Naive thymus-derived CD8-positive, alpha-beta T cell (primary cell): ENCODE measurements at places on chromosomes 2 and 18. TPM values are rescaled to one million over a fixed set of nuclear protein-coding genes. Genes with fewer than 3 reads are reported as not detected.

DNA sequence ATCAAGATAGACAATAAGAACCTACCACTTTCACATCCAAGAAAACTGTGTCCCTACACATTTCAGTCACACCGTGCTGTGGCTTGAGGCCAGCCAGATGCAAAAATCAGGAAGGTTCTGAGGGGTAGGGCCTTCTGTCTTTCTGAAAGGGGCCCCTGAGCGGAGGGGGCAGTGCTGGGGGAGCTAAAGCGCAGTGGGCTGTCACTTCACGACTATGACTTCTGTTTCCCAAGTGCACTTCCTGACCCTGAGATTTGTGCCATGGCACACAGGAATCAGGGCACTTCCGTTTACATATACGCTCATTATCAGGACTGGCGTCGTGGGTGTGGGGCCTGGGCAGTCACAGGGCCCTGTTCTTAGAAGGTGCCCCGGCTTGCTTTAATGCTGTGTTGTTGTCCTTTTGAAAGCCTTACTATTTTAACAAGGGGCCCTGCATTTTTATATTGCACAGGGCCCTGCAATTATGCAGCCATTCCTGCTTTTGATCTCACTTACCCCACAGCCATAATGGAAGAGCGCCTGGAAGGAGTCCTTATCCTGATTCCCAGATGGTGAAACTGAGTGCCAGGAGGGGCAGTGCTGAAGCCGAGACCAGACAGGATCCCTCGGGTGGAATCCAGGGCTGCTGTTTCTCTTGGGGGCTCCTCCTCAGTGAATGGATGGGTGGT is 620 bp downstream of the NGEF start:
- no peak overlapping the region for H3K27ac ChIP-seq
- DNase-seq = no peak
- H3K4me3 ChIP-seq = no peak overlapping the region

DNA sequence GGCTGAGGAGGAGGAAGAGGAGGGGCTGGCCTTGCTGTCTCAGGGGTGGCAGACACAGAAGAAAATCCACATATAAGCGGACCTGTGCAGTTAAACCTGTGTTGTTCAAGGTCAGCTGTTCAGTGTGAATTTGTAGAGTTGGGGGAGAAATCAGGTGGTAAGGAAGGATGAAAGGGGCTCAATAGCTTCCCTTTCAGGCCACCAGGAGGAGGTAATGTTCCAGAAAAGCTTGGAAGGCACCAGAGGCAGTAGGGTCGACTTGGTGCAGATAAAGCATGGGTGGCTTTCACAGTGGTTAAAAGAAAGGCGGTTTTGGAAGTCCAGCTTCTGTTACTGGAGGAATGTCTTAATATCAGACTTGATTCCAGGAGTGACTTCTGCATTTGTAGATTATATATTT is 167.4 kb downstream of the THSD7B start:
- H3K36me3 ChIP-seq = peaks cover 3% of the 10 kb centered on the region
- no peak overlapping the region for H3K4me3 ChIP-seq
- no peaks in the 10 kb centered on the region for H3K4me1 ChIP-seq
- no peak overlapping the region for H3K27ac ChIP-seq

DNA sequence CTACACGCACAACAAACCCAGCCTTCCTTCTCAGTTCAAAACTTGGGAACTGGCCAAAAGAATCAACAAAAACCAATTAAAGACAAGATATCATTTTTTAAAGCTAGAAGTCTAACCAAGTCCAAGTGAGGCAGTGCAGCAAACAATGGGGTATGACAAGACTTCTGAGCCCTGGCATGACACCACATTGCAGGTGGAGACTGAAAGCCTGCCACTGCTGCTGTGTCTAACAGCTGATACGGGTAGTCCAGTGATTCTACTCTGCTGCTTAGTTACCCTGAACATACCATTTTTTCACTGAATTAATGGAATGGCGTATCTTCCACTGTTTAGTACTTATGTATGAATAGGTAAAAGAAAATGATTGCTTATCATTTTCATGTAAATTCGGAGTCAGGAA is 47.4 kb upstream of the KIDINS220 start:
- H3K27me3 ChIP-seq = peaks cover 15% of the 10 kb centered on the region
- no peak overlapping the region for H3K27ac ChIP-seq
- no peaks in the 10 kb centered on the region for H3K36me3 ChIP-seq
- H3K4me1 ChIP-seq = peaks cover 3% of the 10 kb centered on the region
- H3K4me3 ChIP-seq = no peak overlapping the region

GRCh38 chr18:72458271-72458670 is 85.9 kb downstream of the CBLN2 start:
- H3K36me3 ChIP-seq = no peaks in the 10 kb centered on the region
- no peak for DNase-seq
- no peak overlapping the region for H3K27ac ChIP-seq
- H3K4me1 ChIP-seq = no peaks in the 10 kb centered on the region

Gene FNDC4
- not detected for total RNA-seq

Gene DSEL
- 2.9 TPM for total RNA-seq
